Progenitor cell of endocrine pancreas (in vitro differentiated cells): ENCODE measurements at places on chromosomes 1 and 21. TPM values are rescaled to one million over a fixed set of nuclear protein-coding genes. Genes with fewer than 3 reads are reported as not detected.
A peak's percentile ranks its signal among the peaks of the same experiment; 100 is the strongest.

DNA sequence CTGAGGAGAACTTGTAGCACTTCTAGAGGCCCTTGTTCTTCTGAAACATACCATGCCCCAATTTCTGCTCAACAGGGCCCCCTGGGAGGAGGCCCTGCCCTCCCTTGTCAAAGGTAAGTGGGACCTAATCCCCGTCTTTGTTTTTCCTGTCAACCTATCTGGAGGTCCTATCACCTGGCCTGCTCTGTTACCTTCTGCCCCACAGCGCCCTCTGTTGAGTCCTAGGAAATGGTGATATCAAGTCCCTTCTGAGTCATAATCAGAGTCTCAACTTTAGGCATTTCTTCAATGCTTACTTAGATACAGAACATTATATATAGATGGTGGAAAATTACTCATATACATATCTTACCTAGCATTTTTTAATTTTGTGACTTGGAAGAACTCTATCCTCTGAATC, 28.2 kb upstream of the FCRL4 start:
- H3K36me3 ChIP-seq: no peaks in the 10 kb centered on the region
- no peak overlapping the region for H3K4me3 ChIP-seq
- H3K27ac ChIP-seq: no peak overlapping the region
- H3K4me1 ChIP-seq: no peaks in the 10 kb centered on the region
- no peak for DNase-seq

DNA sequence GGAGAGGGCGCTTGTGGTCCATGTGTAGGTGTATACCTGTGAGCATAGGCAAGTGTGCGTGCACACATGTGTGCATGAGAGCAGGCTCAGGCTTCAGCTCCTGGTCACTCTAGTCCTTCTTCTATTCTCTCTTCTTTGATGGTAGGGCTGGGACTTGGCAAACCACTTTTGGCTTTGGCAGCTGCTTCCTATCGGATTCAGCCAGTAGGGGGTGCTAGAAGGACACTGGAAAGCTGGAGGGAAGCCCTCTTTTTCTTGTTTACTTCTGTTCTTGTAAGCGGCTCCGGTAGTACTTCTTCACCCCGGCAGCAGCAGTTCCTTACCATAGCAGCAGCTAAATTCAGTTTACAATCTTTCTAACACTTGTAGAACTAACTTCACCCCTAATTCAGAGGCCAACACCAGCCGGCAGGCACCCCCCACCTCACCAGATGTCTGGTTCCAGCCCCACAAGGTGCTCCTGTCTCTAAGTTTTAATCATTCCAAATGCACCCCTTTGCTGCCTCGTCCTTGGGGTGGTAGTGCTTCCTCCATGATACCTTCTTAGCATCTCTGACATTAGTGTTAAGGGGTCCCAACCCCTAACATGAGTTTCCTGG, 25.1 kb downstream of the NENF start:
- peak; percentile 26 for DNase-seq
- H3K4me1 ChIP-seq: peaks cover 9% of the 10 kb centered on the region
- no peaks in the 10 kb centered on the region for H3K27me3 ChIP-seq
- no peak overlapping the region for H3K27ac ChIP-seq

- H3K4me3 ChIP-seq: no peak overlapping the region
- peaks cover 21% of the 10 kb centered on the region for H3K4me1 ChIP-seq
- DNase-seq: no peak
- no peaks in the 10 kb centered on the region for H3K27me3 ChIP-seq
Observed at GRCh38 chr1:9376886-9377333, 84.2 kb downstream of the SPSB1 start.

- no peak overlapping the region for H3K27ac ChIP-seq
- H3K36me3 ChIP-seq: no peaks in the 10 kb centered on the region
- no peaks in the 10 kb centered on the region for H3K4me1 ChIP-seq
- no peak overlapping the region for H3K4me3 ChIP-seq
- H3K27me3 ChIP-seq: no peaks in the 10 kb centered on the region
Observed at GRCh38 chr1:216248628-216249027, 174.6 kb downstream of the USH2A start.

DNA sequence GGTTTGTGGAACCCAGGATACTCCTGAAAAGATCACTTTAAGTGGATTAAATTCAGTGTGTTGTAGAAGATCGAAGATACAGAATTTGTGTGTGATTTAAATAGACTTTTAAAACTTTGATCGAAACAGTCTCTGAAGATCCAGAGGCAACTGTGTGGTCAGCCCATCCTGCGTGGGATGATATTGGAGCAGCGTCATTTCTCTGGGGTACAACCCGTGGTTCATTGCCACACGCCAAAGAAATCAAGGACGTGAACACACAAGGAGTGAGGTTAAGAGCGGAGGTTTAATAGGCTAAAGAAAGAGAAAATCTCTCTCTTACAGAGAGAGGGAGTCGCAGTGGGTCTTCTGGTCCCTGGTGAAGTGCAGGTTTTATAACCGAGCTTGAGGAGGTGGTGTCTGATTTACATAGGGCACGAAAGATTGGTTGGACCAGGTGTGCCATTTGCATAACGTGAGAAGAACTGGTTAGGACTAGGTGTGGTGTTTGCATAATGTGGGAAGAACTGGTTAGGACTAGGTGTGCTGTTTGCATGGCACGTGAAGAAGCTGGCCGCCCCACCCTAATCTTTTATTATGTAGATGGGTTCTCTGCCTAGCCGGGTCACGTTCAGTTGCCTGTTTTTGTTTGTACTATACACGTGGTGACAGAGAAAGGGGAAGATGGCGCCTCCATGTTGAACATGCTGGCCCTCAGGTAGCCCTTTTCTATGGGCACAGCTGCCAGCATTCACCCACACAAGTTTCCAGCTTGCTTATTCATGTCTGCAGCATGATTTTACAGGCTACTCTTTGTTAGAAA, 82.3 kb downstream of the ADSS2 start:
- H3K27me3 ChIP-seq: peaks cover 18% of the 10 kb centered on the region
- H3K4me1 ChIP-seq: peaks cover 6% of the 10 kb centered on the region
- H3K4me3 ChIP-seq: no peak overlapping the region
- DNase-seq: no peak

The CLIC6 gene
- total RNA-seq: 14.1 and 16.3 TPM in 2 replicates

The RHCE gene
- total RNA-seq: not detected in 2 replicates

The KRTAP15-1 gene
- total RNA-seq: not detected in 2 replicates

The NFASC gene
- total RNA-seq: 6.9 and 8.3 TPM in 2 replicates

The CELSR2 gene
- total RNA-seq: 33.7 and 38.7 TPM in 2 replicates

The ACTL8 gene
- total RNA-seq: not detected in 2 replicates
